ENCODE measurements at places on chromosomes 11 and 22. TPM values are rescaled to one million over a fixed set of nuclear protein-coding genes. Genes with fewer than 3 reads are reported as not detected.

Gene IGLL1
- not detected for total RNA-seq

Gene PRRG4
- 0.28 TPM for total RNA-seq

Gene MAP6
- total RNA-seq: 6.6 TPM

Gene CBX6
- 38.0 TPM for total RNA-seq

Gene SORL1
- total RNA-seq: 8.6 TPM

Gene FLRT1
- total RNA-seq: 0.49 TPM

Gene ADAMTS15
- 12.3 TPM for total RNA-seq

Gene SHISAL1
- 0.71 TPM for total RNA-seq

Gene PNPLA5
- not detected for total RNA-seq

Gene ZNF215
- 0.40 TPM for total RNA-seq

- H3K36me3 ChIP-seq: no peaks in the 10 kb centered on the region
- peak; percentile 69 for DNase-seq
Observed at GRCh38 chr11:61494381-61494961, 14.1 kb upstream of the LRRC10B start.

GRCh38 chr11:9570313-9571025 is 3.0 kb upstream of the WEE1 start:
- H3K4me1 ChIP-seq: peaks cover 52% of the 10 kb centered on the region
- H3K36me3 ChIP-seq: no peaks in the 10 kb centered on the region
- no peaks in the 10 kb centered on the region for H3K27me3 ChIP-seq
- no peak overlapping the region for H3K4me3 ChIP-seq

GRCh38 chr11:23856654-23857053 is 640.2 kb upstream of the LUZP2 start:
- DNase-seq: no peak
- H3K27me3 ChIP-seq: no peaks in the 10 kb centered on the region
- H3K27ac ChIP-seq: no peak overlapping the region
- no peaks in the 10 kb centered on the region for H3K4me1 ChIP-seq
- no peaks in the 10 kb centered on the region for H3K36me3 ChIP-seq

DNA sequence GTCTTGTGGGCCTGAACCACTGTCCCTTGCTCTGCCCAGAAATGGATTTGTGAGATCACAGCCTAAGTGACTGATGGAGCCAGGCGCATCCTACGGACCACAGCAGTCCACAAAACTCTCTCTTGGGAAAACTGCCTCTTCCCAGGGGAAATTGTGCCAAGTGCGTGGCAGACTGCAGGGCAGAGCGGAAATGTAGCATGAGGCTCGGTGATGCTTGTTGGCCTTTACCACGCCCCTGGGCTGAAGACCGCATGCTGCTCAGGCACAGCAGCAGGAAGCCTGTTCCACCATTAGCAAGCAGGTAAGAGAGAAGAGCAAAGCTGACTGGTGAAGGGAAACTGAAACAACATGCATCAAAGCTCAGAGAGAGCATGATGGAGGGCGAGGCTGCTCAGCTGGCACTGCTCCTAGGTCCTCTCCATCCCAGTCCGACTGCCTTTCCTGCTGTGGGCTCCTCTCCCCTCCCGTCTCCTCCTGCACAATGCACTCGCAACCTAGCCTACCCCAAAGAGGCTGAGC is 26.5 kb upstream of the SCARF2 start:
- no peaks in the 10 kb centered on the region for H3K27me3 ChIP-seq
- no peak overlapping the region for H3K4me3 ChIP-seq
- peaks cover 8% of the 10 kb centered on the region for H3K36me3 ChIP-seq
- H3K4me1 ChIP-seq: peaks cover 7% of the 10 kb centered on the region

GRCh38 chr22:22612516-22612915 is 31.9 kb upstream of the GGTLC2 start:
- peaks cover 15% of the 10 kb centered on the region for H3K27me3 ChIP-seq
- no peaks in the 10 kb centered on the region for H3K4me1 ChIP-seq
- no peaks in the 10 kb centered on the region for H3K36me3 ChIP-seq

- H3K27ac ChIP-seq: no peak overlapping the region
- H3K27me3 ChIP-seq: peaks cover 10% of the 10 kb centered on the region
- no peak overlapping the region for H3K4me3 ChIP-seq
Observed at GRCh38 chr22:49393526-49393925, 434.1 kb downstream of the BRD1 start.

DNA sequence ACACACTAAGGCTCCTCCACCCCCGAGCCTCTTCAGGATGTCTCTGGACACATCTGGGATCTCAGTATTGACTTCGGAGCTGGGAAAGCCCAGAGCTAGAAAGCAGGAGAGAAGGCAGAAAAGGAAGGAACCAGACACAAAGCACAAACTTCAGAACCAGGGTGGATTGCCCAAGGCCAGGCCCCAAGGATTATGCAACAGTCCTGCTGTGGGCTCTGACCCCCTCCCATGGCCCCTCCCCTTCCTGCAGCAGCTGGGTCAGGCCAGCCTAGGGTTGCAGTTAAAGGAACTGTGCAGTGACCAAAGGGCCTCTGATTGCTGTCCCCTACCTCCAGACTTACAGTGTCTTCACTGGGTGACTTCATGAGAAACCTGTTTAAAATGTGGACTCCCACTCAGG is 5.3 kb downstream of the KCNE3 start:
- H3K4me3 ChIP-seq: peak overlapping the region; percentile 26
- H3K27me3 ChIP-seq: no peaks in the 10 kb centered on the region
- H3K4me1 ChIP-seq: peaks cover 45% of the 10 kb centered on the region
- no peaks in the 10 kb centered on the region for H3K36me3 ChIP-seq
- peak overlapping the region; percentile 50 for H3K27ac ChIP-seq
- peak; percentile 70 for DNase-seq

DNA sequence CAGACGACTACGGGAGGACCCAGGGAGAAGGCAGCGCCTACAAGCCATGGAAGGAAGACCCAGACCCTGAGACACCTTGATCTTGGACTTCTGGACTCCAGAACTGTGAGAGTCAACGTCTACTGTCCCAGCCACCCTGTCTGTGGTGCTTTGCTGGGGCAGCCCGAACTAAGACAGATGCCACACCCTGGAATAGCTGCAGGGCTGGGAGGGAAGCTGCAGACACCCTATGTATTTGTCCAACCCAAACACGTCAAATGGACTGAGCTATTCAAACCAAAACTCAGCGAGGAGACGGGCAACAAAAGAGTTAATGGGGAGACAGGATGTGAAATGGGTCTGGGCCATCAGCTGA is 169.3 kb downstream of the CTTN start:
- H3K27me3 ChIP-seq: peaks cover 3% of the 10 kb centered on the region
- no peak for DNase-seq
- peak overlapping the region; percentile 47 for H3K4me3 ChIP-seq

- H3K36me3 ChIP-seq: no peaks in the 10 kb centered on the region
- H3K4me1 ChIP-seq: no peaks in the 10 kb centered on the region
- H3K27me3 ChIP-seq: no peaks in the 10 kb centered on the region
- H3K4me3 ChIP-seq: no peak overlapping the region
Observed at GRCh38 chr11:109838026-109838425, 255.2 kb upstream of the ZC3H12C start.

GRCh38 chr11:70397336-70397982 is 870 bp upstream of the CTTN start:
- peak overlapping the region; percentile 91 for H3K27ac ChIP-seq
- peaks cover 81% of the 10 kb centered on the region for H3K27me3 ChIP-seq
- H3K4me1 ChIP-seq: peaks cover 7% of the 10 kb centered on the region
- no peak for DNase-seq
- peak overlapping the region; percentile 54 for H3K4me3 ChIP-seq

GRCh38 chr11:20458905-20459632 is 71.6 kb downstream of the PRMT3 start:
- H3K27me3 ChIP-seq: no peaks in the 10 kb centered on the region
- no peaks in the 10 kb centered on the region for H3K36me3 ChIP-seq
- H3K4me3 ChIP-seq: no peak overlapping the region
- DNase-seq: no peak

All from heart right ventricle (tissue), 16 donors.